HTR-8/SVneo (cell line): ENCODE measurements at places on chromosomes 1 and 21.

- DNase-seq = no peak
Observed at GRCh38 chr1:13595411-13595810, 11.8 kb downstream of the PDPN start.

- DNase-seq = no peak
Observed at GRCh38 chr1:181739214-181739613, 255.9 kb downstream of the CACNA1E start.

DNA sequence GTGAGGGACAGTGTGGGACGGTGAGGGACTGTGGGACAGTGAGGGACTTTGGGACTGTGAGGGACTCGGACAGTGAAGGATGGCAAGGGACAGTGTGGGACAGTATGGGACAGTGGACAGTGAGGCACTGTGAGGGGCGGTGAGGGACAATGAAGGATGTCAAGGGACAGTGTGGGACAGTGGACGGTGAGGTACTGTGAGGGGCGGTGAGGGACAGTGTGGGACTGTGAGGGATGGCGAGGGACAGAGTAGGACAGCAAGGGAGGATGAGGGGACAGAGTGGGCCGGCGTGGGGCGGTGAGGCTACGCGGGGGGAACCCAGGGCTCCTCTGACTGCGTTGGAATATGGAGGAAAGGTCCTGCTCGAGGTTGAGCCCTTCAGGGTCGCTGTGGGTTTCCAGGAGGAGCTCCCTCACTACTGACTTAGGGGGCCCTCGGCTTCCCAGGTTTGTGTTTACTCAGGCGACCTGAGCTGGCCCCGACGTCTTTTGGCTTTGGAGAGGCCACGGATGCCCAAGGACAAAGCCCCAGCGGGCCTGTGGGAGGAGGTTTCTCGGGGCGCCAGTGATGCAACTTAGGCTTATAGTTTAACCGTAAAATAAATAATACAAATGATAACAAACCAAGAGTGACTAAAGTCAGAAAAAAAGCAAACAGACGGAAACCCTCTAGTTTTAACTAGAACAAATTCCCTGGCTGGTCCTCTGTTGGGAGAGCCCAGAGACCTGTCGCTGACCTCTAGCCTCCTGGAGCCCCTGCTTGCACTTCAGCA is 1.1 kb upstream of the ERRFI1 start:
- no peak for DNase-seq

DNA sequence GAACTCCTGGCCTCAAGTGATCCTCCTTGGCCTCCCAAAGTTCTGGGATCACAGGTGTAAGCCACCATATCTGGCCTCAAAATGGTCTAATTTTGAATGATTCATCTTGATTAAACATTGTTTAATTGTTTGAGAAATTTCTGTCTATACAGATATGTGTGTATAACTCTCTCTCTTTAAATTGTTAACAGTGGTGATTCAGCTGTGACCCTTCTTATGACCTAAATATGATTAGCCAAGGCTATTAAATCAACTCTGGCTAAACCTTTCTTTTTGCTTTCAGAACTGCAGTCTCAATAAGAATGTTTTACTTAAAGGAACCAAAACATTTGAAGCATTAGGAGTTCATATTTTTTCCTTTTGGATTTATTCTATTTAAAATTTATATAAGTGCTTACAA is 19.2 kb upstream of the B3GALT5 start:
- no peak for DNase-seq

DNA sequence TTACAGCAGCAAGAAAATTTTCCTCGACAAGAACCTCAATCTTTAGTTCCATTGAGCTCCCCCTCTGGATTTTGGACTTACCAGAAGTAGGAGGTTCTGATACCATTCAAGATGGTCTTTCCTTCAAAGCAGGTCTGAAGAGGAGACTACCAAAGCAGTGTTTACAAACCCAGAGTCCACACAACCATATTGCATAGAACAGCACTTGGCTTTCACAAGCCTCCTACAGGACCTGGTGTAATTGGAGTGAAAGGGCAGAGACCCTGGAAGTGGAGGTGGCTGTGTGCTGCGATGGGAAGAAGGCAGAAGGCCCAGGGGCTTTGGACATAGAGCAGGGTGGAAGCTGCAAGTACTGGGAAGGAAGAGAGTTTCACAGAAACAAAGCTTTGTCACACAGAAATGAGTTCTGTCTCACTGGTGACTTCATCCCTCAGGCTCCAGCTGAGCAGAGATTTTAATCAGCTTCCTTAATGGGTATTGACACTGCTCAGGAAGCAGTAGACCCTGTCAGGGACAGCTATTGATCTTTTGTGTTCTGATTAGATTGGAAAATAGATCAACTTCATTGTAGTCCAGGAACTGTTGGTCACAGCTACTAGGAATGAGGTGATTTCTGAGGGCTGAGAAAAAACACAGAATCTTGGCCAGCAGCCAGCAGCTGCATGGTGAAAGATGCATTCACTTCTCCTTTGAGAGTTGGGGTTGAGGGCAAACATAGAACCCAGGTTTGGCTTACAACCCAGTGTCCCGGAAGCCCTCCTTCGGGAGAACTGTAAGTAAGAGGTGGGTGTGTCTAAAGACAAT is 124.0 kb downstream of the SYT2 start:
- DNase-seq = no peak

- DNase-seq = no peak
Observed at GRCh38 chr21:45347712-45348499, 57.1 kb upstream of the COL18A1 start.

- no peak for DNase-seq
Observed at GRCh38 chr1:10851024-10852013, 54.9 kb upstream of the CASZ1 start.

- no peak for DNase-seq
Observed at GRCh38 chr1:175237389-175237788, 44.8 kb upstream of the KIAA0040 start.

GRCh38 chr1:66690666-66691381 is 61.4 kb upstream of the DYNLT5 start:
- no peak for DNase-seq

DNA sequence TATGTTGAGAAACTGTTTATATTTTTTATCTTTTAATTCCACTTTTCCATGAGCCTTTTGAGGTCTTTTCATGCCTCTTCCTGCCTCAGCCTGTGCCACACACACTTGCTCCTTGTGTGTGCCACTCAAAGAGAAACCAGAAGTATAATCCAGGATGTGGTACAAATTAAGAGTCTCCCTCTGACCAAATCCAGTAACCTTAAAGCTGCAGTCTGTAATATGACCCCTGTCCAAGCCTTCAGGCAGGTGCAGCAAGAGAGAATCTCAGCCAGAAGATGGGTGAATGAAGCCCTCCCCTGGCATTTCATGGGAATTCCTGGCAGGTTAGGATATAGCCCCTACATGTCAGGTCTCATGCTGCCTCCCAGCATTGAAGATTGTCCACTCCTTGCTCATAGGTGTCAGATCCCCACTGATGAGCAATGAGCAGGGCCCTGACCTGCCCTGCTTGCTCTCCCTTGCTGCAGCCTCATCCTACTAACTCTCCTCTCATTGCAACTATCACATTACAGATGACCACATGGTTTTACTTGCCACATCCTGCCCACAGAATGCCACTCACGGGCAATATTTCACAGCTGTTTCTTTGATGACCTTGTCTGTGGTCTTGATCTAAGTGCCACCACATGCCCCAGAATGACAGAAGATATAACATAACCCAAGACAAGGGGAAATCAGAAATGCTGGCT is 169.3 kb downstream of the SEC16B start:
- DNase-seq = peak; percentile 10

- no peak for DNase-seq
Observed at GRCh38 chr1:51877434-51878307, 856 bp downstream of the NRDC start.

GRCh38 chr1:107704911-107705310 is 260.1 kb downstream of the VAV3 start:
- DNase-seq = no peak

- no peak for DNase-seq
Observed at GRCh38 chr1:151011154-151011850, 3.1 kb downstream of the PRUNE1 start.

DNA sequence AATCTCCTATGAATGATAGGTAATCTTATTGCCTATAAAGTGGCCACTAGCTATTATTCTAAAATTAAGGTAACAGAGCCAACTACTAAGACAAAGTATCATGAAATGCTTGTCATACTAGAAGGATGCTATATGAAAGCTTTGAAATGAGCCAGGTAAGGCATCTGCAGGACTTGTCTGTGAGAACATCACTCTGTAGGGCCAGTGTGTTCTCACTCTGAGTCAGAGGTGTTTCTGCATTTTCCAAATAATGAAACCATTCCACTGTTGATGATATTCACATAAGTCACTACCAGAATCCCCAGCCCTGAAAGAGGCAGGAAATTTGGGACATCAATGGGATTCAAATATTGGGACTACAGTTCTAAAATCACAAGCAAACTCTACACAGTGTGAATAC is 25.8 kb upstream of the GBP5 start:
- no peak for DNase-seq

GRCh38 chr1:54120018-54120697 is 32.6 kb downstream of the CDCP2 start:
- DNase-seq = no peak

- no peak for DNase-seq
Observed at GRCh38 chr1:166489670-166490436, 323.1 kb upstream of the FAM78B start.

DNA sequence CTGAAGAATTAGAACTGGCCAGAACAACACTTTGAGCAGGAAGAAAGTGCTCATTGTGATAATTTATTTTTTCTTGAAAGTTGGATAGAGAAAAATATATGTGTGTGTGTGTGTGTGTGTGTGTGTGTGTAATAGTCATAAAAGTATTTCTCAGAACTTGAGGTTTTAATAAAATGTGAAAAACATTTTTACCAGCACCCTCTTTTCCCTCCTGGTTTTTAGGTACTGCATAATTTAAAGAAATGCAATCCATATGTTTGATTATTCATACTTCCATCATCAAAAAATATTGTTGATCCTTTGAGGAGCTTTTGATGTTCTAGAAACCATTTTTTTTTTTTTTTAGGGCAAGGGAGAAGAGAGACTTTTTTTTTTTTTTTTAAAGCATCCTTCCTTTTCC is 66.8 kb upstream of the JUN start:
- DNase-seq = no peak

- peak; percentile 53 for DNase-seq
Observed at GRCh38 chr1:110207831-110208230, 2.3 kb upstream of the KCNC4 start.

GRCh38 chr1:183235503-183235902 is 49.4 kb downstream of the LAMC2 start:
- DNase-seq = no peak

GRCh38 chr1:228174482-228175315 is 9.1 kb downstream of the IBA57 start:
- DNase-seq = no peak

DNA sequence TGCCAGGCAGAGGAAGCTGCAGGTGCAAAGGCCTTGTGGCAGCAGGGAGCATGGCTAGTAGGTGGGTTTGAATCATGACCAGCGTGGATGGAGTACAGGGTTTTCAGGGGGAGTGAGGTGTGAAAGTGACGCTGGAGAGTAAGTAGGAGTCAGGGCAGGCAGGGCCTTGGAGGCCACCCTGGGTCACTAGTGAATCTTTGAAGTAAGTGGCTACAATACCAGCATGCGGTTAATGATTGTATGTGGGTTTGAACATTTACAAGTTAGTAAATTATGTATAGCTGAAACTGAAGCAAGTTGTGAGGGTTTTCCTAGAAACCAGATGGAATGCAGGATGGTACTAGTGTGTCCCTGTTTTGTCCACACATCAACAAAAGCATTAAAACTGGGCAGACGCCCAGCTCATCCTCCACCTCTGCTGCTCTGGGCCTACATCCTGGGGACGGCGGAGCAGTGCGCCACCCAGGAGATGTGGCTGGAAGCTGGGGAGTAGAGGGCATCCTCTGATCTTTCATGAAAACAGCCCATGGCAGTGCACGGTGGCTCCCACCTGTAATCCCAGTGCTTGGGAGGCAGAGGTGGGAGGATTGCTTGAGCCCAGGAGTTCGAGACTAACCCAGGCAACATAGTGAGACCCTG is 41.2 kb upstream of the B3GALNT2 start:
- no peak for DNase-seq

DNA sequence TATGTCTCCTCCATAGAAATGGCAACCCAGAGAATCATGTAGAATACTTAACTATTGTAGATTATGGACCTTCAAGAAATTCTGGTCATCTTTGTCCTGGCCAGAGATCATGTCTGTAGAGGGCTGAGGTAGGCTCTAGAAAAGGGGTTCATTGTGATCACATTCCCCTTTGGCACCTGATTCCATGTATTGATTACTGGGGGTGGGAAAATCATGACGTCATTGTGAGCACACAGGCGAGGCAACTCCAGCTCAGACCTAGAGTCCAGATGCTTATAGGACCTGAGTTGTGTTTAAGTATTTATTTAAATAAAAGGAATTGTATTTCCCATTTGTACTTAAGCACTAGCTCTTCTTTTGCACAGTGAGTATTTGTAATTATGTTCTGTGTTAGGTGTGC is 93.1 kb downstream of the OSBPL9 start:
- no peak for DNase-seq

DNA sequence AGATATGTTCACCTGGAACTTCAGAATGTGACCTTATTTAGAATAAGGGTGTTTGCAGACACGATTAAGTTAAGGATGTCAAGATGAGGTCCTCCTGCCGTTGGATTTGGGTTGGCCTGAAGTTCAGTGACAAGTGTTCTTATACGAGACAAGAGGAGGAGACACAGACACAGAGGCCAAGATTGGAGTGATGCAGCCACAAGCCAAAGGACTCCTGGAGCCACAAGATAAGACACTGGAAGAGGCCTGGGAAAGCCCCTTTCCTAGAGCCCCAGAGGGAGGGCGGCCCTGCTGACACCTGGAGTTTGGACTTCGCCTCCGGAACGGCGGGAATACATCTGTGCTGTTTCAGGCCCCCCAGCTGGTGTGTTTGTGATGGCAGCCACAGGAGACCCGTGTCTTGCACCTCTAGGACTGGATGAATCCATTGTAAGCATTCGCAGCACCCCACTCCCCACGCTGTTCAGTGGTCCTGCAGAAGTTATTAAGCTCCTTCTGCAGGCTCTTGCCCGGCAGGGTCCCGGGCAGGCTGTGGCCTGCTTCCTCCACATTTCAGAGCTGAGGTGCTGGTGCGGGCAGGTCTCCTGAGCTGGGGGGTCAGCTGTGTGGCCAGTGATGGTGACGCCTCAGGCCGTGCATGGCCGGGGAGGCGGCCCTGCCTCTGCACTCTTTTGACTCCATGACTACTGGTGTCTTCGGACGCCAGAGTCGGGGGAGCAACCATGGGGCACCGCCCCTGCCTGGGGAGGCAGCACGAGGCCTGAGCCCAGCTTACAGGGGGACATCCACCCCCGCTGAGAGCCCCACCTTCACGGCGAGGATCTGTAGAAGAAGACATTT is 34.6 kb downstream of the UMODL1 start:
- no peak for DNase-seq

- no peak for DNase-seq
Observed at GRCh38 chr1:59521456-59521855, 224.6 kb downstream of the FGGY start.
